PC-3 (cell line): ENCODE measurements at places on chromosomes 3 and 15.

GRCh38 chr15:74229686-74230085 is 6.4 kb upstream of the CCDC33 start:
- no peaks in the 10 kb centered on the region for H3K4me1 ChIP-seq
- no peak overlapping the region for H3K4me3 ChIP-seq
- H3K36me3 ChIP-seq, result no peaks in the 10 kb centered on the region
- DNase-seq, result no peak
- H3K27me3 ChIP-seq, result no peaks in the 10 kb centered on the region

- no peaks in the 10 kb centered on the region for H3K4me1 ChIP-seq
- no peak overlapping the region for H3K27ac ChIP-seq
- peaks cover 5% of the 10 kb centered on the region; the same call in 1 of the 2 replicates for H3K27me3 ChIP-seq
- H3K4me3 ChIP-seq, result no peak overlapping the region
- DNase-seq, result no peak
These were observed 41.0 kb downstream of the MEGF11 start for GRCh38 chr15:66212563-66212921.

GRCh38 chr15:62792986-62793751 is 249.4 kb upstream of the TPM1 start:
- H3K4me1 ChIP-seq, result no peaks in the 10 kb centered on the region
- H3K27ac ChIP-seq, result no peak overlapping the region
- DNase-seq, result no peak
- H3K36me3 ChIP-seq, result no peaks in the 10 kb centered on the region
- H3K27me3 ChIP-seq, result no peaks in the 10 kb centered on the region

GRCh38 chr3:163422671-163423070 is 1655.6 kb downstream of the SI start:
- H3K4me3 ChIP-seq, result no peak overlapping the region
- DNase-seq, result no peak
- H3K27ac ChIP-seq, result no peak overlapping the region

DNA sequence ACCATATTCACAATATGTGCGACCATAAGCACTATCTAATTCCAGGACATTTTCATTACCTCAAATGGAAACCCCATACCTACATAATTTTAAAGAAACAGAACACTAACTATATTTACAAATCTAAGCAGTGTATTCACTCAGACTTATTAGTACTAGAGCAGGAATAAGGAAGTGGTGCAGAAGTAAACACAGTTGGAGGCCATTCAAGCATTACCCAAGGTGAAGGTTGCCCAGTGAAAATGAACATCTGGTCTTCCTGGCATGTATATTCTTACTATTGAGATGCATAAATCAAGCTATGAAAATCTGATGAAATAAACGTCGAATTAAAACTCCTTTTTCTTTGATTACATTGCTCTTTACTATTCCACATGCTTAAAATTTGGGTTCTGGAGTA is 78.9 kb upstream of the TTC14 start:
- no peaks in the 10 kb centered on the region for H3K4me1 ChIP-seq
- DNase-seq, result no peak
- no peaks in the 10 kb centered on the region for H3K36me3 ChIP-seq
- H3K27me3 ChIP-seq, result no peaks in the 10 kb centered on the region
- H3K4me3 ChIP-seq, result no peak overlapping the region

- H3K27me3 ChIP-seq, result no peaks in the 10 kb centered on the region
- H3K36me3 ChIP-seq, result peaks cover 11% of the 10 kb centered on the region
- no peak overlapping the region for H3K4me3 ChIP-seq
- no peak for DNase-seq
These were observed 42.8 kb upstream of the FBXL22 start for GRCh38 chr15:63554337-63554927.

- H3K36me3 ChIP-seq, result peaks cover 7% of the 10 kb centered on the region; the same call in 1 of the 2 replicates
- H3K27me3 ChIP-seq, result no peaks in the 10 kb centered on the region
- H3K4me1 ChIP-seq, result peaks cover 18% of the 10 kb centered on the region
These were observed 5.8 kb downstream of the RCCD1 start for GRCh38 chr15:90960298-90961091.

DNA sequence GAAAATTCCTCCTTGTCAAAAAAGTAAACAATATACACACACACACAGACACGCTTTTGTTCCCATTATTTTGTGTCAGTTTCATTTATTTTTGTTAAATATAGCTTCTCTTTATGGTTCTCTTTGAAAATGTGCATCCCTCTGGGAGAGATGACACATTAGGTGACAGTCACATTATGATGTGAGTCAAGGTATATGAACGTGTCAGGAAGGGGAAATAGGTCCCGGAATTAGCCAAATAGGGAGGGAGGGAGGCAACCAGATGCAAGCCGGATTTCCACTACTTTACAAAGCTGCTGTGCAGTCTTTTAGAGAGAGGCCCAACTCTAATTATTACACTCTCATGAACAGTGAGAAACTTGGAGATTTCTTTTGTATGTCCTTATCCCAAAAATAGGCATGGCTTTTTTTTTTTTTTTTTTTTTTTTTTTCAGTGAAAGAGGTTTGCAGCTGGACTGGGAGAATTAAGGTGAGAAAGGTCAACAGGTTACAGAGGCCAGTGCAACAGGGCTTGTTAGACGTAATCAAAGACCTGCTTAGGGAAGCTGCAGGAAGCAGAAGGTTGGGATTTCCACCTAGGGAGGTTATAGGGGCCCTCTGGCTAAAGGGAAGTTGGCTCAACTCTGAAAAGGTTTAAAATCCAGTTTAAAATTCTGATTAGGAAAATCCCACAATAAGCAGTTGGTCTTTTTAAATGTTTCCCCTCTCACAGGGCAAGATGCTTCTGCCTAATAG is 240.5 kb upstream of the UBE2E1 start:
- peaks cover 25% of the 10 kb centered on the region for H3K4me1 ChIP-seq
- peak; percentile 44 for DNase-seq
- H3K36me3 ChIP-seq, result no peaks in the 10 kb centered on the region
- H3K4me3 ChIP-seq, result no peak overlapping the region
- H3K27me3 ChIP-seq, result no peaks in the 10 kb centered on the region

GRCh38 chr15:33701304-33701696 is 267.0 kb upstream of the CHRM5 start:
- H3K27me3 ChIP-seq, result peaks cover 27% of the 10 kb centered on the region
- H3K27ac ChIP-seq, result no peak overlapping the region
- peak; percentile 26 for DNase-seq
- no peak overlapping the region for H3K4me3 ChIP-seq

- peaks cover 38% of the 10 kb centered on the region for H3K4me1 ChIP-seq
- H3K4me3 ChIP-seq, result no peak overlapping the region
- no peaks in the 10 kb centered on the region for H3K27me3 ChIP-seq
These were observed 180.7 kb upstream of the SMAD3 start for GRCh38 chr15:66884661-66885237.

GRCh38 chr3:146653978-146654377 is 48.8 kb upstream of the PLSCR5 start:
- H3K27me3 ChIP-seq, result peaks cover 17% of the 10 kb centered on the region
- H3K36me3 ChIP-seq, result no peaks in the 10 kb centered on the region
- H3K4me1 ChIP-seq, result no peaks in the 10 kb centered on the region
- no peak overlapping the region for H3K4me3 ChIP-seq
- H3K27ac ChIP-seq, result no peak overlapping the region

DNA sequence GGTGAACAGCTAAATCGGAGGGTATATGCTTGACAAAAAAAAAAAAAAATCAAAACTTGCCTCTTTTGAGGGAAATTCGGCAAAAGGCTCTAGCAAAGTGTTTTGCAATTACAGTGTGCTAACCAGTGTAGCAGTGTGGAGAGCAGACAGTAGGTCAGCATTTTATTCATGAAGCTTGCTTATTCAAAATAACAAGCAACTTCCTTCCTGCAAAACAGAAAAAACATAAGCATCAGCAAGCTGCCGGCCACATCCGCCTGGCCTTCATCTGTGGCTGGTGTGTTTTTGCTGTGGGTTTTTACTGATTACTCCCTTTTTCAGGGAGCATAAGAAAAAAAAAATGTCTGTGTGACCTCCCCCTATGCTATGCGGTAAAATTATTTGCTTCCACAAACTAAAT is 434.1 kb downstream of the OCA2 start:
- no peak for DNase-seq
- no peaks in the 10 kb centered on the region for H3K4me1 ChIP-seq
- H3K4me3 ChIP-seq, result no peak overlapping the region

DNA sequence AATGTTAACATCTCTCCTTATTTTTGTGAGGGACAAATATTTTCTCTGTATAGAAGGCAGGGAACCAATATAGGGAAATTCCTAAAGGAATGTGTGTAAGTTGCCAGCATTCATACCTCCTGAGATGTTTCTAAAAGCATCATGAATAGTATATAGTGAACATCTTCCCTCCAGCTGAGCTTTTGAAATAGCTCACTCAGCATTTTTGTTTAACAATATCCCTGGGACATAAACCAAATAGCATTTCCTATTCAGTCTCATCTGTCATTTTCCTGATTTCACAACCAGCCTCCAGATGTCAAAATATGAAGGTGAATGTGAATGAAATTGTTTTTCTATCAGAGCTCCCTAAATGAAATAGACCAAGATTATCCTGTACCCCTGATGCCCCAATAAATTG is 137.2 kb downstream of the PPM1L start:
- H3K36me3 ChIP-seq, result no peaks in the 10 kb centered on the region
- H3K4me1 ChIP-seq, result no peaks in the 10 kb centered on the region
- no peaks in the 10 kb centered on the region for H3K27me3 ChIP-seq
- no peak overlapping the region for H3K4me3 ChIP-seq
- no peak for DNase-seq

GRCh38 chr3:55164191-55164590 is 236.3 kb upstream of the LRTM1 start:
- no peaks in the 10 kb centered on the region for H3K27me3 ChIP-seq
- H3K4me3 ChIP-seq, result no peak overlapping the region
- no peaks in the 10 kb centered on the region for H3K36me3 ChIP-seq
- no peak for DNase-seq
- H3K27ac ChIP-seq, result no peak overlapping the region

GRCh38 chr3:188166441-188166840 is 12.5 kb downstream of the LPP start:
- H3K27ac ChIP-seq, result no peak overlapping the region
- no peak for DNase-seq
- peaks cover 2% of the 10 kb centered on the region; the same call in 1 of the 2 replicates for H3K36me3 ChIP-seq
- H3K4me1 ChIP-seq, result peaks cover 49% of the 10 kb centered on the region

- H3K27me3 ChIP-seq, result no peaks in the 10 kb centered on the region
- no peaks in the 10 kb centered on the region for H3K36me3 ChIP-seq
- peaks cover 49% of the 10 kb centered on the region for H3K4me1 ChIP-seq
These were observed 25.6 kb downstream of the COL8A1 start for GRCh38 chr3:99663977-99664376.

- no peak overlapping the region for H3K4me3 ChIP-seq
- H3K27me3 ChIP-seq, result peaks cover 70% of the 10 kb centered on the region
- H3K4me1 ChIP-seq, result no peaks in the 10 kb centered on the region
- H3K27ac ChIP-seq, result no peak overlapping the region
- no peaks in the 10 kb centered on the region for H3K36me3 ChIP-seq
- no peak for DNase-seq
These were observed 7.5 kb upstream of the ITGA11 start for GRCh38 chr15:68439506-68439905.

DNA sequence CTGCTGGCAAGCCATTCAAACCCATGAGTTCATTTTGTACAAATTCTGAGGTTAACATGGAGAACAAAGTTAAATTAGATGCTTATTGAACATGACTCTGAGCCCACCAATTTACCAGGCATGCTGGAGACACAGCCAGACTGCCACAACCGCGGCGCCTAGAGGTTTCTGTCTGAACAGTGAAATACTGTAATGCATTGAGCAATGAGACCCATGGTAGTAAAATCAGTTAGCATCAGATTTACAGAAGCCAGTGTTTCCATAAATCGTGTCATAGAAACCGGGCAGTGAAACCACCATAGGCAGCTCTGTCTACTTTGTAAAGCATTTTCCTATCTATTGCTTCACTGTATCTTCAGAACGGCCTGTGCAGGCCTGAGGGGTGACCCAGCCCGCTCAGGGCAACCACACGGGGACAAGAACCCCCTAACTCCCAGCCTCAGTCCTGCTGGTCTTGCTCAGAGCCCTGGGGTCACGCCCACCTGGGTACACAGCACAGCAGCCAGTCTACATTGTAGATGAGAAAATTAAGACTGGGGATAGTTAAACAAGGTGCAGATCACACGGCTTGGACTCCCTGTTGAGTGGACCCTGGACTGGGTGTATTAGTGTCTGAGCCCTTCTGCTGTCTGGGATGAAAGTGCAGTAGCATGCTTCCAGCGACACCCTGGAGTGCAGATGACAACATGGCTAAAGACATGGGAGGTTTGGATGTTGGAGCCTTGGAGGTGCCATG is 44.2 kb downstream of the MGLL start:
- no peak overlapping the region for H3K4me3 ChIP-seq
- no peak for DNase-seq
- H3K27me3 ChIP-seq, result no peaks in the 10 kb centered on the region
- peaks cover 14% of the 10 kb centered on the region for H3K36me3 ChIP-seq

- H3K4me3 ChIP-seq, result no peak overlapping the region
- H3K4me1 ChIP-seq, result 0 out of 2 replicates have a peak, but pooled peaks cover 4% of the 10 kb centered on the region
- DNase-seq, result no peak
- no peaks in the 10 kb centered on the region for H3K36me3 ChIP-seq
These were observed 31.6 kb upstream of the OR5K4 start for GRCh38 chr3:98322101-98322500.

GRCh38 chr3:19598870-19599269 is 335.1 kb downstream of the EFHB start:
- no peaks in the 10 kb centered on the region for H3K36me3 ChIP-seq
- H3K27me3 ChIP-seq, result no peaks in the 10 kb centered on the region
- no peak overlapping the region for H3K4me3 ChIP-seq

DNA sequence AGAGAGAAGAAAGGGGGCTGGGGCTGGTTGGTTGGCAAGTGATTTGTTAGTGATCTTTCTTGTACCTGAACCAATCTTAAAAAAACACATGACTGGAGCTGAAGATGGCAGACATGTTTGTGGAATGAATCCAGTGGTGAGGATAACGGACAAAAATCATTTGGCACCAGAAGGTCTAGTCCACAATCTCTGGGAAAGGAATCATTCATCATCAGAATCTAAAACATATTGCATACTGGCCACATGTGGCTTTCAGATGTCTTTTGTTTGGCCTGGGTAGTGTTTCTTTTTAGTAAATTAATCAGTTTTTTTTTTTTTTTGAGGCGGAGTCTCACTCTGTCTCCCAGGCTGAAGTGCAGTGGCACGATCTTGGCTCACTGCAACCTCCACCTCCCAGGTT is 5.0 kb downstream of the NEK11 start:
- no peak for DNase-seq
- peaks cover 26% of the 10 kb centered on the region for H3K4me1 ChIP-seq
- H3K27ac ChIP-seq, result no peak overlapping the region
- H3K27me3 ChIP-seq, result no peaks in the 10 kb centered on the region
- H3K36me3 ChIP-seq, result no peaks in the 10 kb centered on the region
- H3K4me3 ChIP-seq, result no peak overlapping the region

DNA sequence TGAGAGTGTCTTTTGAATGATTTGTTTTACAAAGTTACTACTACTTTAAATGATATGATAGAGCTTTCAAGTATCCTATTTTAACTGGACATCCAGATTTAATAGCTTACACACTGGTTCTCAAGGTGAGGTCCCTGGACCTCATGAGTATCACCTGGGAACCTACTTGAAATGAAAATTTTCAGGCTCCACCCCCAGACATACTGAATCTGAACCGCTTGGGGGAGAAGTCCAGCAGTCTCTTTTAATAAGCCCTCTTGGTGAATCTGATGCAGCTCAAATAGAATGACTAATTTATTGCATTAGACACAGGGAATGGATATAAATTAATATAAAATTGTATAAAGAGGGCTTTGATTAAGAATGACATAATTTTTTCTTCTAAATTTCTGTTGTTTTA is 29.4 kb upstream of the SLITRK3 start:
- H3K27ac ChIP-seq, result no peak overlapping the region
- no peak overlapping the region for H3K4me3 ChIP-seq

- no peaks in the 10 kb centered on the region for H3K4me1 ChIP-seq
- H3K36me3 ChIP-seq, result no peaks in the 10 kb centered on the region
- no peak overlapping the region for H3K27ac ChIP-seq
- H3K4me3 ChIP-seq, result no peak overlapping the region
- no peak for DNase-seq
These were observed 49.5 kb downstream of the FBN1 start for GRCh38 chr15:48595981-48596380.
